ENCODE measurements at places on chromosomes 2 and 18.

GRCh38 chr2:142270291-142270690, 139.5 kb upstream of the LRP1B start:
- no peak for ATAC-seq

GRCh38 chr2:205571360-205571959, 110.8 kb upstream of the NRP2 start:
- ATAC-seq, result no peak

DNA sequence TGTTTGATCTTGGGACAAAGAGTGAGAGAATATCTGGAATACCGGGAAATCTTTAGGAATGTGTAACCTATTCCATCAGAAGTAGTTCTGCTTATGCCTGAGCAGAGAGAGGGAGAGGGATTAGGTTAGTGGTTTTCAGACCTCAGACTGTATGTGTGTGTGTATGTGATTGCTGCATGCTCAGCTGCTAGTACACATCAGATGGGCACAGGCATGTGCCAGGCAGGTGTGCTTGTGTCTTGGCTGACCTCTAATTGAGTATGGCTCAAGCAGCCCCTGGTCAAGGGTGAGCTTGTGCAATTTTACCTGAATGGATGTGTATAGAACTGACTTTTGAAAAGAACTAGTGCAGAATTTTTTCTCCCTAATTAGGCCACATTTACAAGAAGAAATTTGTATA, 91.2 kb downstream of the INSIG2 start:
- ATAC-seq, result no peak

- peak; percentile 82 for ATAC-seq
Measured at GRCh38 chr2:69095305-69095704, 82.3 kb downstream of the ANTXR1 start.

DNA sequence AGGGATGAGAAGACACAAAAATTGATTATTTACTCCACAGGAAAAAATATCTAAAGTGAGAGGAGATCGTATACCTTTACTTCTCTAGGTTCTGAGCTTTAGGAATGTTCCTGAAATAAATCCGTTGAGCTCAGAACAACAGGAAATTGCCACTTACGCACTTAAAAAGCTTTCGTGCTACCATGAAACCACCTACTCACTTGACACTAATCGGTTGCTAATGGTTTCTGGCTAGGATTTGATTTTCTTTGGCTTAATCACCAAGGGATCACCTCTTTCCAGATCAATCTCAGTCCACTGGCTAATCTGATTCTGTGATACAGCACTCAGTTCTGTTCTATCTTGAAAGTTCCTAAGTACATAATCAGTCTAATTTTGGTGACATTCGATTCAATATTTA, 419.6 kb downstream of the DLGAP1 start:
- no peak for ATAC-seq

- ATAC-seq, result no peak
Measured at GRCh38 chr2:237200462-237200861, 114.8 kb downstream of the COPS8 start.

DNA sequence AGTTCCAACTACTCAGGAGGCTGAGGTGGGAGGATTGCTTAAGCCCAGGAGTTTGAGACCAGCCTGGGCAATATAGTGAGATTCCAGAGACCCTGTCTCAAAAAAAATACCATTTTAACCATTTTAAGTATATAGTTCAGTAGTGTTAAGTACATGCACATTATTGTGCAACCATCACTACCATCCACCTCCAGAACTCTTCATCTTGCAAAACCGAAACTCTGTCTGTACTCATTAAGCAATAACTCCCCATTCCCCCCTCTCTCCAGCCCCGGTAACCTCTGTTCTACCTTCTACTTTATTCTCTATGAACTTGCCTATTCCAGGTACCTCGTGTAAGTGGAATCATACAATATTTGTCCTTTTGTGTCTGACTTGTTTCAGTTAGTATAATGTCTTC, 86.4 kb downstream of the GFPT1 start:
- ATAC-seq, result no peak

- no peak for ATAC-seq
Measured at GRCh38 chr18:10403708-10404107, 50.7 kb upstream of the APCDD1 start.

GRCh38 chr2:239559417-239560261, 158.8 kb upstream of the HDAC4 start:
- no peak for ATAC-seq

GRCh38 chr2:66439812-66440542, 5.1 kb downstream of the MEIS1 start:
- no peak for ATAC-seq

- ATAC-seq, result no peak
Measured at GRCh38 chr2:240478346-240479110, 43.1 kb downstream of the GPC1 start.

- ATAC-seq, result peak; percentile 6
Measured at GRCh38 chr2:43268066-43268953, 41.9 kb upstream of the ZFP36L2 start.

DNA sequence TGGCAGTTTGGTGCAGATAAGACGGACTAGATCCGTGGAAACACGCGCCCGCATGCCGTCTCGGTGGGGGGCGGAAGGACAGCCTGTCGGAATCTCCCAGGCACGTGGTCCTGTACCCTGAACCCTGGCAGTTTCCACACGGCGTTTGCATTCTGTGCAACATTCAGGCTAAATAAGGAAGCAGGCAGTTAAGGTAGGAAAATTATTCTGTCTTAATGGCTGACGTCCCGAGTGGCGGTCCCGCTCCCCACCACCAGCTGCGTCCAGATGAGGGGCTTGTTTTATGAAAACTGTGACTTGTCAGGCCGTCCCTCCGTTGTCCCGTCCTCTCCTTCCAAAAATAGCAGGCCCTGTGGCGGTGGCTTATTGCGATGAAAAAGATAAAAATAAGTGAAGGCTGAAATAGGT, 120.2 kb downstream of the NFATC1 start:
- ATAC-seq, result no peak

DNA sequence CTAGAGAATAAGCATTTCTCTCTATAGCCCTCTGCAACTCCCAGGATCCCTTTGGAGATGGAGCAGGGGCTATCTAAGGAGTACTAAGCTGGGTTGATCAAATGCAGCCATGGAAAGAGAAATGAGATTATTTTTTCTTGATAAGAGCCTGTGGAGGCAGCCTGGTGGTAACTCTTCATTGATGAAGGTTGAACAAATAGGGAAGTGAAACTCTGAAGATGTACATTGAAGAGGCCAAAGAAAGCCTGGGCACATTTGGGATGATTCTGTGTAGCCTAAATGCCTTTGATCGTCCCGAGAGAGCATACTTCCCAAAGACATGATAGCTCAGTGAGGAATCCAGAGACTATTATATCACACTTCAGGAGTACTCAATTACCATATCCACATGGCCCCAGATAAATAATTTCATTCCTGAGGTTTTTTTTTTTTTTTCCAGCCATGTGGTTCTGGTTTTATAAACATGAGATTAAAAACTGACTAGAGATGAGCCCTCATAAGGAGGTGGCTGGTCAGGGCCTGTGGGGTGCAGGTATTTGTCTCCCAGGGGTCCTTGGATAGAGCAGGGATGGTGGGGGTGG, 192.5 kb downstream of the TPGS2 start:
- ATAC-seq, result no peak

DNA sequence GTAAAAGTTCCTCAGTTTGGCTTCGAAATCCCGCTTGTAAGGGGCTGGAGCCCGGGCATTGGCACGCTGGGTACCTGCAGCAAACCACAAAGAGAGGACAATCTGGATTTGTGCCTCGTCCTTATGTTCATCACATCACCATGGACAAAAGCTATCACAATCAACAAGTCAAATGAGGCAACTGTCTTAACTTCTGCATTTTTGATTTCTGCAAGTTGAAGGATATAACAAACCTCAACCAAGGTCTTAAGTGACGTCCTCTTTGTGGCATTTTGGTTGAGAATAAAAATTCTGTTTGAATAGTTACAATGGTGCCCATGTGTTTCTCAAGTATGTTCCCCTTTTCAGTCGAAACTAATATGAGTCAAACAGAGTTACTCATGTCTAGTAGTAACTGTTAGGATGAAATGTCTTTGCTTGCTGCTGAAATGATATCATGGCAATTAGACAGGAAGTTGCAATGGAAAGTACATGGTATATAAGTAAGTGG, 70.8 kb upstream of the STK17B start:
- ATAC-seq, result peak; percentile 54

- peak; percentile 64 for ATAC-seq
Measured at GRCh38 chr2:131055169-131056065, 37.8 kb downstream of the FAM168B start.

DNA sequence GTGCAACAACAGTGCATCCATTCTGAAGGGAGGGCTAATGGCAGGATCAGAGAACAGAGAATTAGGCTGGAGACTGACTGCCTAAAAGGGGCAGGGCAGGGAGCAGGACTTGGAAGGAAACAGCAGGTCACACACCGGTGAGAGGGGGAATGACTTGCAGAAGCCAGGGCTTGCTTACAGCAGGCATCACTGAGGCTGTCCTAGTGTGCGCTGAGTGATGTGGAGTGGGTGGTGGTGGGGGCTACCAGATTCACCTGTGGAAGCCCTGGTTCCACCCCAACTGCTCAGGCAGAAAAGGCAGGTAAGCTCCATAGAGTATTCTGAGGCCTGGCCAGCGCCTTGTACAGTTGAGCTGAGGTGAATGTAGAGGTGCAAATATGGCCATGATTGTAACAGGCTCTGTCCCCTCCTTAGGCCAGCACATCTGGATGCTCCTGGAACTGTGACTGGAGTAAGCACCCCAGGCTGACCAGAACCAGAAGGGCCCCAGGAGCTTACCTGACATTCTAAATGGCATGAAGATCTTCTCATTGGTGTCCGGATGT, 49.4 kb downstream of the SFXN5 start:
- no peak for ATAC-seq

- ATAC-seq, result no peak
Measured at GRCh38 chr2:44542520-44542919, 180.8 kb downstream of the CAMKMT start.

- ATAC-seq, result peak; percentile 43
Measured at GRCh38 chr2:85648619-85649018, 19.4 kb downstream of the SFTPB start.

- ATAC-seq, result no peak
Measured at GRCh38 chr2:51085420-51086068, 53.6 kb upstream of the NRXN1 start.

GRCh38 chr18:76956648-76957047, 134.3 kb downstream of the ZNF236 start:
- no peak for ATAC-seq

GRCh38 chr2:55883357-55883756, 40.2 kb downstream of the EFEMP1 start:
- no peak for ATAC-seq

GRCh38 chr2:171763602-171764001, 76.3 kb downstream of the DYNC1I2 start:
- no peak for ATAC-seq

GRCh38 chr18:67023059-67023458, 419.2 kb upstream of the CDH19 start:
- ATAC-seq, result no peak

- no peak for ATAC-seq
Measured at GRCh38 chr18:70250781-70251180, 38.1 kb upstream of the SOCS6 start.

- ATAC-seq, result no peak
Measured at GRCh38 chr2:181004647-181005325, 24.4 kb downstream of the UBE2E3 start.

GRCh38 chr2:132562245-132562644, 107.8 kb downstream of the LYPD1 start:
- no peak for ATAC-seq

DNA sequence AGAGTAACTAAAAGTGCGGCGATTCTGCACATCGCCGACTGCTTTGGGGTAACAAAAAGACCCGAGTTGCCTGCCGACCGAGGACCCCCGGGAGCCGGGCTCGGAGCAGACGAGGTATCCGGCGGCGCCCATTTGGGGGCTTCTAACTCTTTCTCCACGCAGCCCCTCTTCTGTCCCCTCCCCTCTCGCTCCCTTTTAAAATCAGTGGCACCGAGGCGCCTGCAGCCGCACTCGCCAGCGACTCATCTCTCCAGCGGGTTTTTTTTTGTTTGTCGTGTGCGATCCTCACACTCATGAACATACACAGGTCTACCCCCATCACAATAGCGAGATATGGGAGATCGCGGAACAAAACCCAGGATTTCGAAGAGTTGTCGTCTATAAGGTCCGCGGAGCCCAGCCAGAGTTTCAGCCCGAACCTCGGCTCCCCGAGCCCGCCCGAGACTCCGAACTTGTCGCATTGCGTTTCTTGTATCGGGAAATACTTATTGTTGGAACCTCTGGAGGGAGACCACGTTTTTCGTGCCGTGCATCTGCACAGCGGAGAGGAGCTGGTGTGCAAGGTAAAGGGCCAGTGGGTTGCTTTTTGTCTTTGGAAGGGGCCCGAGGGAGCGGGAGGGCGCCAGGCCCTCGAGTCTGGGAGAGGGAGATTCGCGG, 1.4 kb downstream of the TRIB2 start:
- ATAC-seq, result no peak

- no peak for ATAC-seq
Measured at GRCh38 chr2:159201360-159202063, 85.0 kb downstream of the WDSUB1 start.

GRCh38 chr18:77203071-77203470, 46.6 kb upstream of the GALR1 start:
- ATAC-seq, result no peak

DNA sequence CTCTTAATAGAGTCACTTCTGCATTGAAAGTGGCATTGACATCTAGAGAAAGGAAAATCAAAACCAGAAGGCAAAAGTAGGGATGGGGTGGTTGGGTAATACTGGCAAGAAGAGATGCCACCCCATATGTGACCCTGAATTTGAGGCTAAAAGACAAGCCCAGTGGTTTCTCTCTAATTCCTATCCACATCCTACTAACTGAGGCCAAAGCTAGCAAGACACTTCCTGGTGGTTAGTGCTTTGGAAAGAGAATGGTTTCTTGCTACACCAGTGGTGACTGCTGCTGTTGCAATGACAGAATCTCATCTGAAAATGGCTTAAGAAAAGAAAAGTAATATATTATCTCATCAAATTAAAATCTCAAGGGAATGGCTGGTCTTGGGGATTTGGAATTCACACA, 640.6 kb downstream of the EPHA4 start:
- ATAC-seq, result no peak

- no peak for ATAC-seq
Measured at GRCh38 chr2:232491139-232491780, 3.6 kb upstream of the ECEL1 start.

GRCh38 chr18:65994302-65994701, 243.5 kb downstream of the CDH7 start:
- no peak for ATAC-seq

DNA sequence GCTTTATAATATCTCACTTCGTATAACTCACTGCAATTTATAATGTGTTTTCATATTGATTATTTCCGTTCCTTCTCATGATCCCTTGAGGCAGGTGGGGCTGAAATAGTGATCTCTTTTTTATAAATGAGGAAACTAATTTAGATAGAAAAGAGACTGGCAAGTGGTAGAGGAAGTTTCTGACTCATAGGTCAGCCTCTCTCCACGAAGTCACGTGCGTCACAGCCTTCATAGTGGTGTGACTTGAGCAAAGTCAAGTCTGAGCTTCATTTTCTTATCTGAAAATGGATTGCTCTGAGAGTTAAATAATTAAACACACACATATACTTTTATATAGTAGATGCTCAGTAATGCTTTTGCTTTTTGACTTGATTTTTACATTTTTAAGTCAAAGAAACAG, 19.9 kb downstream of the ABCG5 start:
- no peak for ATAC-seq

Data from gastroesophageal sphincter (tissue), 4 donors.